ENCODE measurements at places on chromosomes 6 and 20.

DNA sequence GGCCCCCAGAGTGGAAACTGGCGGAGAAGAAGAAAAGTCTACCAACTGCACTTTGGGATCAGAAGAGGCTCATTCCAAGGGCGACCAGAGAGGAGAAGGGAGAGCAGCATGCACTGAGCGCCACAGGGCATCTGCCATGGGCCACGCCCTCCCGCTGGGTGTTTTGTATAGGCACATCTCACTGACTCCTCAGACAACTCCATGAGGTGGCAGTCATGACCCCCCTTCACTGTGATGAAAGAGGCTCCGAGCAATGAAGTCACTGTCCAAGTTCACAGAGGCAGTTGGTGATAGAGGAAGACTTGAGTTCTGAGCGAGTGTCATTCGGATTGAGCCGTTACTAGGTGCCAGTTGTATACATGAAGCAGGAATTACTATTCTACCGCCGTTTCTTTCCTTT lies 15.4 kb downstream of the BPIFB1 start:
- DNase-seq, result no peak

DNA sequence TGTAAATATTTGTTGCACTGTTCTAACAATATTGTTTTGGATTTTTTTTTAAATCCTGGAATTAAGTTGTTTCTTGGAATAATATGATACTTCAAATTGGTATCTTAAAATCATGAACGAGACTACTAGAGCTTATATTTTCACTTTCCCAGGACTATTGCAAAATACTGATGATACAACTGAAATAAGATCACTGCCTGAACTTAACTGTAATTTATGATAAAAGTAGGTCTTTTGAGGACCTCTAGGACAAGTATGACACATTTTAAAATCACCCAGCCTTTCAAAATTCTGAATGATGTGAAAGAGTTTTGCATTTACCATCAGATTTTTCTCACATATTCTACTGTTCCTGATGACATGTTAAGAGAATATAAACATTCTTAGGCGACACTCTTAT lies 8.6 kb upstream of the UBE2J1 start:
- no peak for DNase-seq

- no peak for DNase-seq
Observed at GRCh38 chr6:69918813-69919475, 52.6 kb downstream of the COL19A1 start.

GRCh38 chr20:50230871-50231560 lies 40.4 kb downstream of the CEBPB start:
- no peak for DNase-seq

DNA sequence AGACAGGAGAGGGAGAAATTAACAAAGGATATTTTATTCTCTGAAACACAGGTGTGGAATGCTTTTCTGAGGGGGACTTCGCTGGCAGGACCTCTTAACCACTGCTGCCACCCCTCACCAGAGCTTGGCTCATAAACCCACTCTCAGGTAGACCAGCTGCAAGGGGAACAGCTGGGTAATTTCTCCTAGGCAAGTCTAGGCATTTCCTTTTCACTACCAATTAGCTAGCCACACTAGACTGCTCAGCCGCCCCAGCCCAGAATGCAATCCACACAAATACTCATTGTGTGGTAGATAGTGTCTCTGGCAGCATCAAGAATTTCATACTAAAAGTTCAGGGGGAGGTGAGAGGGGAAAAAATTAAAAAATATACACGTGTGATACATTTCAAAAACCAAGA lies 267.6 kb upstream of the ID4 start:
- DNase-seq, result no peak

DNA sequence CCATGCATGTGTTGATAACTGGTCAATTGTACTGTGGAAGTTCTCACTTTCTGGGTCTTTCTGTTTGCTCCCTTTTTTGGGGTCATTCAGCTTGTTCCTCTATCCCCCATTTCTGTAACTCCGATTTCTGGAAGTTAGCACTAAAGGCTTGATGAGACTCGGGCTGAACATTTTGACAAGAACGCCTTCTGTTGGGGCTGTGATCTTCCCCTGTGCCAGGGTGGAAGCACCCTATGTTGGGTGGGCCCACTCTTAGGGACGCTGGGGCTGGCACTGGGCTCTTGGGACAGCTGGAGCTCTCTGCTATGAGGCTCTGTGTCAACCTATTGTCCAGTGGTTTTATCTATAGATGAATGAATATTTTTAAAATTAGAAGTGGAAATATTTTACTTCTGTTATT lies 60.1 kb upstream of the FRMD1 start:
- no peak for DNase-seq

- no peak for DNase-seq
Observed at GRCh38 chr6:53175027-53175426, 26.4 kb upstream of the GCM1 start.

DNA sequence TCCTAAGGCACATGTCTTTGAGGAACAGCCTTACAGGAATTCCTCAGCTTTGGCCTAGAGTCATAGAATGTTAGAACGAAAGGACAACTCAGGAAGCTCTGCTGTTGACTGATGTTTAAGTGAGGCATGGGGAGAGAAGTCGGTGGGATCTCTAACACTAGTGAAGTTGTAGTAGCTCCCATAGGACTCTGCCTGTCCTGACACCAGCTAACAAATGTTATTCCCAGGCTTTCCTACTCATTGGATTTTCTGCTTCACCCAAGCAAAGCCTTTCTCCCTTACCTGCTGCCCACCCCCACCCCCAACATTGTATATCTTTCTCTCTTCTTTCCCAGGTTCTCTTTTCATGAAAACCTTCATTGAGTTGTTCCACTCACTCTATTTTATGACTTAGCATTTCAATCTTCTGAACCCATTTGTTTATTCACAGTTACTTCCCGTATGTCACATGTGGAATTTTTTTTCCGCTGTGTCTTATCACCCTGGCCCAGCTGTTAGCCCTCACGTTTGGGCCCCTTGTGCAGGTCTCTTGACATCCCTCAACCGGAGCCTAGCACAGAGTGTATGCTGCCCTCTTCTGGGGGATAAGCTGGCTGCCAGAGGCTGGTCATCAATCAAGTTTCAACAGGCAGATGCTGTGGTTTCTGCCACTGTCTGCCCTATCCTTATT lies 39.2 kb upstream of the RNF8 start:
- peak; percentile 36 for DNase-seq

GRCh38 chr6:130019326-130020072 lies 1.1 kb downstream of the L3MBTL3 start:
- DNase-seq, result peak; percentile 20

GRCh38 chr6:25485821-25486534 lies 166.0 kb upstream of the SCGN start:
- DNase-seq, result no peak

DNA sequence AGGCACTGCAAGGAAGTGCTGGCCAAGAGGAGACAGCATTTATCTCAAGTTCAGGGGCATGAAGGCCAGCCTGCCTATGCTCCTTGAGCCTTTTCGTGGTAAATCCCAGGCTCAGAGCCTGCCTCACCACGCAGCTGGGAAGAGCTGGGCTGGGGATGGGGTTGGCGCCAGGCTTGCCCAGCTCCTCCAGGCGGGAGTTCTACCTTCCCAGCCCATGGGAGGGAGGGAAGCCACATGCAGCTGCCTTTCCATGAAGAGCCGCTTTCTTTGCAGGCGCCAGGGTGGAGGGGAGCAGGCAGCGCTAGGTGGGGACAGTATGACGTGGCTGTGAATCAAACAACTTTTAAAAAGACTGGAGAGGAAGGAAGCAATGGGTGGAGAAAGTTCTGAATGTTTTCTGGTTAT lies 19.5 kb upstream of the SIRT5 start:
- no peak for DNase-seq

GRCh38 chr20:23161244-23161891 lies 75.2 kb upstream of the CD93 start:
- no peak for DNase-seq

DNA sequence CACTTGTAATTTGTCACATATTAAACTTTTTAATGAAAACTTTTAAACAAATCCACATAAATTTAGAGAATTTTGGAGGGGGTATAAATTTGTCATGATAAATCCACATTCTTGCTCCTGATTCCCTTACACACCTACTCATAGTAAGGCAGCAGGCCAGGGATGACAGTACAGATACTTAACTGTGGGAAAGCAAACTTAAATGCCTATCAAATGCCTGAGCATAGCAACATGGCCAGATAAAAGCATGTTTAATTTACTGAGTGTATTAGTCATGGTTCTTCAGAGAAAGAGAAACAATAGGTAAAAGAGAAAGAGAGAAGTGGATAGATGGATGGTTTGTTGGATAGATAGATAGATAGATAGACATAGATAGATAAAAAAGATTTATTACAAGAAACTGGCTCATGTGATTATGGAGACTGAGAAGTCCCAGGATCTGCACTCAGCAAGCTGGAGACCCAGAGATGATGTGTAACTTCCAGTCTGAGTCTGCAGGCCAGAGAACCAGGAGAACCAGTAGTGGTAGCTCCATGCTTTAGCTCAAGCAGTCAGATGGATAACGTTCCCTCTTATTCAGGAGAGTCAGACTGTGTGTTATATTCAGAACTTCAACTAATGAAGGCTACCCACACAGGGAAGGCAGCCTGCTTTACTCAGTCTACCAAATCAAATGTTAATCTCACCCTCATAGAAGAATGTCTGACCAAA lies 15.9 kb upstream of the ADGRF1 start:
- DNase-seq, result peak; percentile 78

DNA sequence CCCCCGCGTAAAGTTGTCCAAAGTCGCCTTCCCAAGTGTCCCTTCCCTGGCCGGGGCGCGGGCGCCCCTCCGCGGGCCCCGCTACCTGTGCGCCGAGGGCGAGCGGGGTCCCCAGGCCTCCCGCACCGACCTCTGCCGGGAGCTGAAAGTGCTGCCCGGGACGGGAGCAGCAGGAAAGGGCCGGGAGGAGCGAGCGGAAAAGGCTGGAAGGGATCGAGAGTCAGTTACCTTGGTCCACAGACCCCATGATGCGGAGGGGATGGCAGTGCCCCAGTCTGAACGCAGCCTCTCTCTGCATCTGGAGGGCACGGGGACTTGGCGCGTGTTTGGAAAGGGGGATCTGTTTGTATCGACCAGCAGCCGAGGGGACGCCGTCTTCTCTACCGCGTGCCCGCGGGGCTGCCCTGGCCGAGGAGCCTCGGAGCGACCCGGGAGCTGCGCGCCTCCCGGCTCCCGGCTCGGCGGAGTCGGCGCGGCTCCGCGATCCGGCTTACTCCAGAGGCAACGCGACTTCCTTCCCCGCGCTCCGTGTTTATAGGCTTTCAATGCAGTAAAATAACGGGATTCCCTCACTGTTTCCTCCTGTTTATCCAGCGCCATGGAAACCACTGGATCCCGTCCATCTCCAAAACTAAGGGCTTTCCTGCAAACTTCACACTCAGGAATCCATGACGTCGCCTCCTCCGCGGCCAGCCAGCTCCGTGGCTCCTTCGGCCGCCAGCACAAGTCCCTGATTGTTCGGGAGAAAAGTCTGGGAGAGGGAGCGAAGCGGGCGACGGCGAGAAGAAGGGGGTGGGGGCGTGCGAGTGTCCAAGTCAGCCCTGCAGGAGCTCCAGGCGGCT lies 20.0 kb upstream of the NFATC2 start:
- DNase-seq, result peak; percentile 87

DNA sequence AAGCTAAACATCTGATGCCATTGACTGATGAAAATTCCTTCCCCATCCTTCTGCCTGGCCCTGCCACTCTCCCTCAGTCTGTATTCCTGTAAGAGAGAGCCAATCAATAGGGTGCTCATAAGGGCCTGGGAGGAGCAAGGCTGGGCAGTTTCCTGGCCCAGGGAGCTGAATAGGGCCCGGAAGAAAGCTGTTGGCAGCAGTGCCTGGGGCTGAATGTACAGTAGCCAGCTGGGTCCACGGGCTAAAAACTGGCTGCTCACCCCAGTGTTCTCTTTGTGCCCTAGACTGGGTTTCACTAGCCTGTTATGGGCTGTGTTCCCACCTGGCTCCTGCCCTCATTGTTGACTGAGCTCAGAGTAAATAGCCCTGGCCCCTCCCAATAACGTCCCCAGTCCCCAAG lies 1.7 kb upstream of the WFDC2 start:
- DNase-seq, result no peak

DNA sequence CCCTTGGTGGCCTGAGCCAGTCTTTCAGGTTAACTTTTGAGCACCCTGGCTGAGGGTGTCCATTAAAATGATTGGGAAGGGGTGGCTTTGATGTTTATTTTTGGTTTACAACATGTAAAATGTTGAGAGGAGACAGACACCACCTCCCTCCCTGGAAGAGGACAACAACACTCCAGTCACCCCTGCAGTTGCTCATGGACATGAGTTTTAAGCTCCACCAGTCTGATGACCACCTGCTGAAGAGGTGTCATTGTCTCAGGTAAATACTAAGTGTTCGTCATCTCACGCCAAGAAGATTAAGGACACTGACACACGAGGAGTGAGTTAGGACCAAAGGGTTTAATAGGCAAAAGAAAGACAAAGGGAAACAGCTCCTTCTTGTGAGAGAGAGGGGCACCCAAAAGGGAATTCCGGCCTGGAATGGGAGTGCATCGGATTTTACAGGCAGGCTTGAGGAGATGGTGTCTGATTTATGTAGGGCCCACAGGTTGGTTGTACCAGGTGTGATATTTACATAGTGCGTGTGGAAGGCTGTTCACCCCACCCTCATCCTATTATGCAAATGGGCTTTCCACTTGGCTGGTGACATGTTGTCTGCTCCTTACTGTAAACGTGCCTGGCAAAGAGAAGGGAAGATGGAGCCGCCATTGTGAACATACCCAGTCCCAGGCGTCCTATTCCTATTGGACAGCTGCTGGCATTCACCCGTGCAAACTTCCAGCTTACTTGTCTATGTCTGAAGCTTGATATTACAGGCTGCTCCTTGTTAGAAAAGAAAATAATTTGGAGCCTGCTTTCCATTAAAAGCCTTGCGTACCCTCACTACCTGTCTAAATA lies 6.6 kb downstream of the HLA-B start:
- no peak for DNase-seq

GRCh38 chr20:34037121-34037520 lies 43.4 kb downstream of the RALY start:
- DNase-seq, result no peak

DNA sequence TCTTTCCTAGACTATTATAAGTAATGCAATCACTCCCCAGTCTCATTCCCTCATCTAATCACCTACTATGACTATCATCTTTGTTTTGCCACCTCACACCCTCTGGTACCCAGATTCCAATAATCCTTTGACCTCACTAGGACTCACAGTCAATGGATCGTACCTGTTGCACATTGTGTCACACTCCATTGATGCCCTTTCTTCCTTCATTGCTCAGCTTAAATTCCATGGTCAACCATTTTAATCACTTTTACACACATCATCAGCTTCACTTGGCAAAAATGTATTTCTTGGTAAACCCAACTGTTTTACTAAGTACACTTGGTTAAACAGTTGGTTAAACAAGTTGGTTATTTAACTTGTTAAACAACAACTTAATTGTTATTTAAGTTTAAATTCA lies 44.0 kb downstream of the CEP162 start:
- DNase-seq, result no peak

DNA sequence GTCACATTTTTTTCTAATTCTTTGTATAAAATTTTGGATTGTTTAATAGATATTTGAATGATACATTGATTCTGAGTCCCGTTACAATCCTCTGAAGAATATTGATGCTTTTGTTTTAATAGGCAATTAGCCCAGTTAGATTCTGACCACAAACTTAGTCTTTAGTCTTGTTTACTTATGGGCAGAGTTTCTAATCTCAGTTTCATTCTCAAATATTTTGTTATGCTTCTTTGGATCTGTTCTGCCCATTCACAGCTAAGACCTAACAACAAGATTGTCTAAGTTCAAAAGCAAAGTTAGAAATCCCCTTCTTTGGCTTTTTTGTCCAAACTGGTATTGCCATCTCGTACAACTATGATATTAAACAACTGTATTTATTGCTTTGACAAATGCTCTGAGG lies 58.0 kb downstream of the TBXT start:
- no peak for DNase-seq

- no peak for DNase-seq
Observed at GRCh38 chr6:110608151-110608550, 131.7 kb upstream of the SLC22A16 start.

- DNase-seq, result no peak
Observed at GRCh38 chr6:16800942-16801341, 39.7 kb upstream of the ATXN1 start.

All from RWPE1 (cell line).